Fibroblast of skin of back (primary cell): ENCODE measurements at places on chromosomes 12 and 14.

- DNase-seq = no peak
Measured at GRCh38 chr12:75720812-75721641, 209.6 kb upstream of the KRR1 start.

GRCh38 chr12:95130096-95130495 is 56.7 kb upstream of the NR2C1 start:
- peak; percentile 8 for DNase-seq

DNA sequence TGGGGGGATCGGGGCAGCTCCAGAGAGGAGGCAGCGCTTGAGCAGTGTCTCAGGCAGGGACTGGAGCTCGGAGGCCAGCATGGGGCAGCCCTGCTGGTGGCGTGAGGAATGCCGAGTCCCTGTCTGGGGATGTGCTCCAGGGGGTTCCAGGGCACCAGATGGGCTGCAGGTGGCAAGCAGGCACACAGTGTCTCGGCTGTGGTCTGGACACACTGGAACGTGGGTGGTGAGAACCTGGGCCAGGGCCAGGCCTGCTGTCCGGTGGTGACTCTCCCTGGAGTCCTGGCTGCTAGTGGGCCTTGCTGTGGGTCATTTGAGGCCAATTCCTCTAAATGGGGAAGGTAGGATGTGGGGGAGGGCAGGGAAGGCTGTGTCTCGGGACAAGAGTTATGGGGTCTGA is 199.4 kb upstream of the RTL1 start:
- DNase-seq = no peak

DNA sequence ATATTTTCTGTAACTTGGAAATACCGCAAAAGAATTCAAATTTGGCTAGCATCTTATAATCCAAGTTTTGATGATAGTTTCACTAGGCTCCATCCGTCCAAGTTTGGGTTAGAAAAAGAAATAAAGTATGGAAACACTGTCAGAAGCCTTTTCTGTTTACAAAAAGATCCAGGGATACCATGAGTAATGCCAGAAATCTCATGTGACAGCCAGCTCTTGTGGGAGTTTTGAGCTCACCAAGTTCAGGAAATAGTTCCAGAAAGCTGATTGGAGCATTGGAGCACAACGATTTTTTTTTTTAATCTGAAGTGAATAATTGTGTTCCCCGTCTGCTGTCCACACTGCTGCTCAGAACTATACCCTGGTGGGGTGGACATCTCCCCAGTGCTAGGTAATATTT is 229.7 kb upstream of the NPAS3 start:
- peak; percentile 81 for DNase-seq

DNA sequence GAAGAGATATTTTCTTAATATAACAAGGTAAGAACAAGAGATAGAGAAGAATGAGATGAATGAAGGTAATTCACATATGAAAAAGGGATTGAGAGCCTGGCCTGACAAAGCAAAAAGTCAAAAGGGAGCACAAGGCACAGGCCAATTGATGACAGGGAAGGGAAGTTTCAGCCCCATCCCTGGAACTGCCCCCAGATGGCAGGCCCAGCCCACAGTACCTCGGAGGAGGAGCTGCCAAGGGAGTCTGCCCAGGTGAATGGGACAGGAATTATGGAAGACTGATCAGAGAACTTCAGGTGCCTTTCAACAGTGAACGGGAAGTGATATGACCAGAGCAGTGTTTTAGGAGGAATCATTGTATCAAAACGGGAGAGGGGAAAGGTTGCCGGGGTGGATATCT is 15.7 kb downstream of the SNRPF start:
- no peak for DNase-seq

DNA sequence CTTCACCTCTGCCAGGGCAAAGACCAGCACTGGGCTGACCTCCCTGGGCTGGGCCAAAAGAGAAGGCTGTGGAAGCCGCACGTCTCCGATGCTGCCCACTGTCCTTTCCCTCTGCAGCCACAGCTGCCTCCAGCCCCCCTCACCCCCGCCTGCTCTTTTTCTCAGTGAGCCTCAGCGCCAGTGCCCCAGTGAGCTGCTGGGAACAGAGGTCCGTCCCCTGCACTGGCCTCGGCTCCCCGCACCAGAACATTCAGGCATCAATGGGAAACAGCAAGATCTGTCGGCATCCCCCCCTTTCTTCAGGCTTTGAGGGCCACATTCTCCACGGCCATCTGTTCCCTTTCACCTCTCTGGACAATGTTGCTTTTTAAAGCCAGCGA is 398.1 kb downstream of the ZFP36L1 start:
- DNase-seq = no peak

GRCh38 chr12:11862798-11863197 is 207.9 kb upstream of the BCL2L14 start:
- no peak for DNase-seq

GRCh38 chr12:100698518-100698917 is 96.1 kb upstream of the ANO4 start:
- DNase-seq = no peak

DNA sequence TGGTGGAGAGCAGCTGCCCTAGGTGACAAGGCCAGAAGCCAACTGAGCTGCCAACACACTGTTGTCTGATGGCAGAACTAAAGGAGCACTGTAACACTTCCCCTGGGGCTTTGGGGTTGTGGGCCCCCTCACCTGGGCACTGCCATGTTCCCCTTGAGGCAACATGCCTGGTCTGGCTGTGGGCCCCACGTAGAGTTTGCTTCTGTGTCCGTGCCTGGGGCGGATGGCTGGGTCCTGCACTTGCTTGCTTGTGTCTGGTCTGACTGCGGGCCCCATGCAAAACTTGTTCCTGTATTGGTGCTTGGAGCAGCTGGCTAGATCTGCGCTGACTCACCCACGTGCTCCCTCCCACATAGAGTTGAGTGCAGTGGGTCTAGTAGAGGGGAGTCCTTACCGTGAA is 78.4 kb downstream of the MNAT1 start:
- DNase-seq = no peak

- no peak for DNase-seq
Measured at GRCh38 chr14:104349950-104350349, 211.6 kb downstream of the KIF26A start.

- DNase-seq = no peak
Measured at GRCh38 chr14:85479306-85479705, 50.6 kb upstream of the FLRT2 start.

- peak; percentile 57 for DNase-seq
Measured at GRCh38 chr14:105203057-105203531, 22.0 kb upstream of the NUDT14 start.

DNA sequence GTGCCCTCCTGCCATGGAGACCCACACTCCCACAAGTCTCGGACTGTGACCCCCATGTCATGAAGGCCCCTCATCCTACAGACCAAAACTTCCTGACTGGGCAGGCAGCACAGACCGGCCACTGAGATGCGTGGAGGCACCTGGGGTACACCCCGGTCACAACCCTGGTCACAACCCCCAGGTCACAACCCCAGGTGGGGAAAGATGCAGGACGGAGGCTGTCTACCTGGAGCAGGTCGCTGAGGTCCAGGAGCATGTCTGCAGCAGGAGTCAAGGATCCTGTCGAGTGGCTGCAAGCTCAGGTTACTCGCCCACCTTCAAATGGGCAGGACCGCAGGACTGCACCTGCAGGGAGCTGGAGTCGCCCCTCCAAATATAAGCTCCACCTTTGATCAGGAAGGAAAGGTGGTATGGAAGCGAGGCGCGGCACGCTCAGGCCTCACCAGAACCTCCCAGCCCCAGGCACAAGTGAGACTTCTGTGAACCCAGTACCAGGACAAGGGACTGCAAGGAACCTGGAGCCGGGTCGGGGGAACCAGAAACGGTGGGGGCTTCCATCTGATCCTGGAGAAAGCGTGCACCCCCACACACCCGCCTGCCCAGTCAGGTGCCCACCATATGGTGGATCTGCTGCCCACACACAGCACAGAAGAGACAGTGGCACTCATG is 8.1 kb downstream of the BTBD6 start:
- no peak for DNase-seq

GRCh38 chr12:101004898-101005297 is 205.1 kb downstream of the SLC5A8 start:
- DNase-seq = no peak
